ENCODE measurements at places on chromosomes 5 and 9.

- DNase-seq, result no peak
Observed at GRCh38 chr9:70874451-70874850, 247.0 kb downstream of the TRPM3 start.

DNA sequence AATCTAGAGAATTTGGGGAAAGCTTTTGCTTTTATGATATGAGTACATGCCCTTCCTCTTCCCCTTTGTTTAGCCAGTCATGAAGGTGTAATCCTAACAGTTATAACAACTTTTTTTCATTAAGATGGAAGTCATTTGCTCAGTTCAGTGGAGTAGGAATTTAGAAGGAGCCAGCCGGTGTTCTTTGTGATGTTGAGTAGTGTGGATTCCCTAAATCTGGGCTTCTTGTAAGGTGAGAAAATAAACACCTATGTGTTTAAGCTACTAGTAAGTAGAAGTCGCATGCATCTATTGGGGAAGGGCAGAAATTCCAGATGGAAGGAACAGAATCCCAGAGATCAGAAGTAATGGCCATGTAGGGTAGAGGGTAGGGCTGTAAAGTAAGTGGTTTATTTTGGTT, 13.6 kb upstream of the CNTLN start:
- no peak for DNase-seq

GRCh38 chr5:113806250-113806649, 292.8 kb downstream of the YTHDC2 start:
- DNase-seq, result peak; percentile 45

GRCh38 chr9:126565336-126566128, 48.2 kb upstream of the LMX1B start:
- no peak for DNase-seq

DNA sequence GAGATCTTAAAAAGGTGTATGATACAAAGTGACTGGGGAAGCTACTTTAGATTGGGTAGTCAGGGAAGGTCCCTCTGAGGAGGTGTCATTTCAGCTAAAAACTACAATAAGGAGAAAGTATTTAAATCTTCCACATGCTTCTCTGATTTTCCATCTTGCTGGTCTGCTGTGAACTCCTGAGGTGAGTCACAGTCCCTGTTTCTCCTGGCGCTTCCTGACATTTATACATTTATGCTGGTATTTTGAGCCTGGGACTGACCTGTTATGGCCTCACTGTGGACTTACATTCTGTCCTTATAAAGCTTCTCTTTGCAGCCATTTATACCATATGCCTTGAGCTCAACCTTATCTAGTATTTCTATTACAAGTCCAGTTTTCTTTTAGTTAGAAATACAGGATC, 95.1 kb downstream of the MED27 start:
- DNase-seq, result no peak

GRCh38 chr9:110638381-110638954, 30.1 kb upstream of the MUSK start:
- peak; percentile 50 for DNase-seq

- no peak for DNase-seq
Observed at GRCh38 chr5:179309751-179310320, 35.4 kb downstream of the ADAMTS2 start.

GRCh38 chr9:114757984-114758383, 47.9 kb downstream of the TNFSF15 start:
- DNase-seq, result no peak

- no peak for DNase-seq
Observed at GRCh38 chr9:131743096-131743495, 3.2 kb upstream of the RAPGEF1 start.

DNA sequence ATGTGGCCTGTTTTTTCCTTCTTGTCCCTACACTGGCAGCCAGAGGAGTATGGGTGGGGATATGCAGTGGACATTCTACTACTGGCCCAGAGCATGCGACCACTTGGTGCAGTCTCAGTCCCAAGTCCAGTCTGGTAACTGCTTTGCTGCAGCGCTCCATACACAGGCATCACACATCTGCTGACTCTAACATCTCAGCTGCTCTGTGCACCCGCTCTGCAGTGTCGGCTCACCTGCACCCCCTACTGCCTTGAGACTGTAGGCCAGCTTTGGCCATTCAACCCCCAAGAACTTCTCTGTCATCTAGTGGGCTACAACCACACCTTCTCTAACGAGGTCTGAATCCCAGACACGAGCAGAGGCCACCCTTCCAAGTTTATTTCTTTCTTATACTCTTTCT, 46.4 kb upstream of the SLCO6A1 start:
- peak; percentile 16 for DNase-seq

- DNase-seq, result no peak
Observed at GRCh38 chr9:32177396-32177795, 207.0 kb upstream of the ACO1 start.

GRCh38 chr5:163770625-163771024, 265.2 kb downstream of the MAT2B start:
- DNase-seq, result no peak

DNA sequence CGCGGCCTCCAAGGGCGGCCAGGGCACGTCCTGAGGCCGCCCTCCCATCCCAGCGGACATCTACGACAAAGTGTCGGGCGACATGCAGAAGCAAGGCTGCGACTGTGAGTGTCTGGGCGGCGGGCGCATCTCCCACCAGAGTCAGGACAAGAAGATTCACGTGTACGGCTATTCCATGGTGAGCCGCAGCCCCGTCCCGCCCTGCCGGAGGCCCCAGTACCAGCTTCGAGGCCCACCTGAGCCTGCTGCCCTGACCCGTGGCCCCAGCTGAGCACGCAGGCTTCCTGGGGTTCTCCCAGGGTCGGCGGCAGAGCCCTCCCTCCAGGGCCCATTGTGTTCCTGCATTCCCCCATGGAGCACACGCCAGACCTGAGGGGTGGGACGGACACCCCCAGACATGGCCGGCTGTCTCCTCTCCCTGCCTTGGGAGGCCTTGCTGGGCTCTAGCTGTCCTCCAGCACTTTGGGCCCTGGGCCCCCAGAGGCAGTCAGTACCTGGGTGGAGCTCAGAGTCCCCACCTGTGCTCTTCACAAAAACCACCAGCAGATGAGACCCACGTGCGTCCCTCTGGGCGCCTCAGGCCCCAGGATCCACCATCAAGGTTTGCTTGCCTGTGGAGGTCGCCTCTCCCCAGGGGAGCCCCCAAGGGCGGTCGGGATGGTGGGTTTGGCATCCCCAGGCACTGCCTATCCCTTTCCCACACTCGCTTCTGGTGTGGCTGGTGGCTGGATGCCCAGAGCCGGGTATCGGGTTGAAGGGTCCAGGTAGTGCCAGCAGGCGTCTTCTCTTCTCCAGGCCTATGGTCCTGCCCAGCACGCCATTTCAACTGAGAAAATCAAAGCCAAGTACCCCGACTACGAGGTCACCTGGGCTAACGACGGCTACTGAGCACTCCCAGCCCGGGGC, 1.0 kb downstream of the PHPT1 start:
- no peak for DNase-seq

DNA sequence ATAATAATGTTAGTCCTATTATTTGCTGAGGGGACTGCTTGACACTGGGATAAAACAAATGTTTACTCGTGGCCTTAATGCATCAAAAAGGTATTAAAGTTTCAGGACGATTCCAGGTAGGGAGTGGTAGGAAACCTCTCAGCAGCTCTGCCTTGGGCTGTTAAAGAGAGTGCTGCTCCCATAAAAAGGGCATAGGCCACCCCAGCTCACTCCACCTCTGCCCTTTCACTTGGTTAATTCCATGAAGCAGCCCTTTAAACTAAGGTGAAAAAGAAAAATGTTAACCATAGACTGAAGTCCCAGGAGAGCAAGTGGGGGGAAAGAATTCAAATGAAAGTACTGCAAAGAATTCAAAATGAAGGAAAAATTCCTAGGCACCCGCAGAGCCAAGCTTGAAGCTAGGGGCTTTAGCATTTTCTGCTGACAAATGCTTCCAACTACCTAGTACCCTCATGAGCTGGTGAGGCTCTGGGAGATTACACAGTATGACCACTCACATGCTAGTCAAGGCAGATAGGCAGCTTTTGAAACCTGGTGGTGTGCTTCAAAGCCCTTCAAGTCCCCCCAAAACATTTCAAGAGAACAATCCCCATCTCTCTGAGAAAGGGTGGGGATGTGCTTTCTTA, 8.5 kb downstream of the KLF9 start:
- DNase-seq, result no peak

GRCh38 chr9:95754533-95755420, 120.7 kb upstream of the ERCC6L2 start:
- DNase-seq, result no peak

DNA sequence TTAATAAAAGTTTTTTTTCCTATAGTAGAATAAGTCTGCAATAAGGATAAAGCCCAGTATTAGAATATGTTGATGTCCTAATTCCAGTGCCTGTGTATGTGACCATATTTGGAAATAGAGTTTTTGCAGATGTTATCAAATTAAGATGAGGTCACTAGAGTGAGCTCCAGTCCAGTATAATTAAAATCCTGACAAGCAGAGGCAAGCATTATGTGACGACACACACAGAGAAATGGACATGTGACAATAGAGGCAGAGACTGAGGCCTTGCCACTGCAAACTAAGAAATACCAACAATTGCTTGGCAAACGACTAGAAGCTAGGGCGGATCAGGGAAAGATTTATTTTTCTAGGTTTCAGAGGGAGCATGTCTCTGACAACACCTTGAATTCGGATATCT, 216.4 kb upstream of the CYLC2 start:
- DNase-seq, result no peak

GRCh38 chr5:36607838-36608783, 1.7 kb downstream of the SLC1A3 start:
- DNase-seq, result no peak

- no peak for DNase-seq
Observed at GRCh38 chr5:174397206-174397605, 327.2 kb upstream of the MSX2 start.

DNA sequence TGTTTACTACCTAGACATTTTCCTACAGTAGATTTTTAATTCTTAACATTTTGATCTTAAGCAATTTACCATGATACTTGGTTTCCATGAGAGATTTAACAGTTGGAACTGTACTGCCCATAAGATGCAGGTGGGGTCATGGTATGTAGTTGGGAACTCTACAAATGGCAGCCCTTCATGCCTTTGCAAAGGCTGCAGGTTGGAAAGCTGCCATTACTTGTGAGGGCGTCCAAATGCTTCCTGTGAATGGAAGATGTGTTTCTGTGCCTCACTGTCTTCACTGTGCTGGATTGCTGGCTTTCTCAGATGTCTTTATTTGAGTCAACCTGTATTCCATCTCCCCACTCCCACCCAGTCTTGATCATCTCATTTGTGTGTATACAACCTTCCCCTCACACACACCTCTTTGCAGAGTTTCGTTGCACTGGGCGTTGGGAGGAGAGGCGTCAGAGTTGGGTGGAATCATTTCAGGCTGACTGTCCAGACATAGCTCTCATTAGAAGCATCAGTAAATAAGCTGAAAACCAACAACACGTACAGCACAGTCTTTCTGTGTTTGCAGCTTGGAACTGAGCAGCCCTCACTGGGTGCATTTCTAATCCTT, 14.8 kb upstream of the ABL1 start:
- no peak for DNase-seq

- peak; percentile 5 for DNase-seq
Observed at GRCh38 chr9:86275962-86276361, 6.4 kb downstream of the ISCA1 start.

DNA sequence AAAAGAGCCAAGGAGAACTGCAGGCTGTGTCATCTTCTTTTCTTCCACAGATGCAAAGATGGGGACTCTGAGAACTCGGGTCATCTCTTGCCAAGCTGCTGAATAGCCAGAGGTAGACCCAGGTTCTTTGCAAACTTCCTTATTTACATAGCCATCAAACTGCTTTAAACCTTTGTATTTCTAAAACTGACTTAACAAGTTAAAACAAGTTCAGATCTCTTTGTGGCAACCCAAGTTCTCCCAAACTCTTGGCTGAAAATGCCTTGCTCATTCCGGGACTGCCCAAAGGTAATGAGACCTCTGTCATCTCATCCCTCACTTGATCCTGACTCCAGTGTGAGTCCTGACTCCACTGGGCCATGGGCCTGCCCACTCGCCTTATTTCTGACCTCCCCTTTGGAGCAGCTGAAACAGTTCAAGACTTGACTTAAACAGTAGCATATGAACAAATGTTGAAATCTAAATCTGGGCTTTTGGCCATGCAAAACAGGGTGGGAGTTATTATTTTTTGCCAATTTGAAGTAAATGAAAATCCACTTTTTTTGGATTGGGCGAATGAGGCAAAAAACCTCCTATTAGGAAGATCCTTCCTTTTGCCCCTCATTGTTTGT, 50.6 kb downstream of the FBXL7 start:
- DNase-seq, result no peak

- DNase-seq, result no peak
Observed at GRCh38 chr5:79474367-79475151, 39.4 kb downstream of the HOMER1 start.

GRCh38 chr9:112817860-112818203, 67.3 kb downstream of the SNX30 start:
- no peak for DNase-seq

GRCh38 chr9:136631038-136632000, 31.4 kb upstream of the EGFL7 start:
- DNase-seq, result peak; percentile 67

GRCh38 chr5:157994906-157995519, 136.1 kb upstream of the CLINT1 start:
- DNase-seq, result peak; percentile 57

- DNase-seq, result no peak
Observed at GRCh38 chr5:8814105-8814504, 731.8 kb downstream of the SEMA5A start.

- DNase-seq, result peak; percentile 43
Observed at GRCh38 chr5:75052192-75053053, at the start of gene GCNT4. TSS of gene GCNT4 (minus strand) at chr5:75052558. CDS start at chr5:75030037, 22,521 bp downstream.

DNA sequence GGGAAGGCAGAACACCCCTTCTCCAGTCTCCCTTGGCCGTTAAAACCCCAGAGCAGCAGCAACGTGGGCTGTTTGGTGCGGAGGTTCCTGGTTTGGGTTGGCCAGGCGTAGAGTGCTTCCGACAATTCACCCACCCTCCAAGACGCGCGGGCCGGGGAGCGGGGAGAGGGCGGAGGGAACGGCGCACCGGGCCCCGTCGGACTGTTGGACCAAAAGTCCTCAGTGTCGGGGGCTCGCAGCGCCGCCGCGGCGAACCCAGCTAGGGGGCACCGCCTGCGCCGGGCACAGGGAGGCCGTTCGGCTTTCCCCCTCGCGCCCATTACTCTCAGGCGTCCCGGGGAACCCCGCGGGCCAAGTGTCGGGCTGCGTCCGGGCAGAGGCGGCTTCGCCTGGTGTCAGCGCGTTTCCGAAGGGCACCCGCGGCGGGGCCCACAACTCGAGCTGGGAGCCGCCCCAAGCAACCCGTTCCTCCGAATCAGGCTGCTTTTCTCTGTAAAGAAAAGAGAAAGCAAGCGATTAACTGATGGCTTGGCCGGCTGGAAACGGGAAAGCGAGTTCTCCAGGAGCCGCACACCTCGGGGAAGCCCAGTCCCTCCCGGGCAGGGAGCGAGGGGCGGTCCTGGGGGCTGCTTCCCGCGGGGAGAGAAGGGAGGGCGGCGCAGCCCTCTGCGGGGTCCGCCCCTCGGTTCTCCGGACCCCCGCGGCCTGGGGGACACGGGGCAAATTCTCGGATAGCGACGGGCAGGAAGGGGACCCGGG, 145.5 kb downstream of the ERCC6L2 start:
- DNase-seq, result no peak
